Activated CD4-positive, alpha-beta T cell treated with anti-CD3 and anti-CD28 coated beads, Interleukin-2, amount 50 U/mL, for 4 hours (primary cell): ENCODE measurements at places on chromosomes 16 and 17.
A peak's percentile ranks its signal among the peaks of the same experiment; 100 is the strongest.

DNA sequence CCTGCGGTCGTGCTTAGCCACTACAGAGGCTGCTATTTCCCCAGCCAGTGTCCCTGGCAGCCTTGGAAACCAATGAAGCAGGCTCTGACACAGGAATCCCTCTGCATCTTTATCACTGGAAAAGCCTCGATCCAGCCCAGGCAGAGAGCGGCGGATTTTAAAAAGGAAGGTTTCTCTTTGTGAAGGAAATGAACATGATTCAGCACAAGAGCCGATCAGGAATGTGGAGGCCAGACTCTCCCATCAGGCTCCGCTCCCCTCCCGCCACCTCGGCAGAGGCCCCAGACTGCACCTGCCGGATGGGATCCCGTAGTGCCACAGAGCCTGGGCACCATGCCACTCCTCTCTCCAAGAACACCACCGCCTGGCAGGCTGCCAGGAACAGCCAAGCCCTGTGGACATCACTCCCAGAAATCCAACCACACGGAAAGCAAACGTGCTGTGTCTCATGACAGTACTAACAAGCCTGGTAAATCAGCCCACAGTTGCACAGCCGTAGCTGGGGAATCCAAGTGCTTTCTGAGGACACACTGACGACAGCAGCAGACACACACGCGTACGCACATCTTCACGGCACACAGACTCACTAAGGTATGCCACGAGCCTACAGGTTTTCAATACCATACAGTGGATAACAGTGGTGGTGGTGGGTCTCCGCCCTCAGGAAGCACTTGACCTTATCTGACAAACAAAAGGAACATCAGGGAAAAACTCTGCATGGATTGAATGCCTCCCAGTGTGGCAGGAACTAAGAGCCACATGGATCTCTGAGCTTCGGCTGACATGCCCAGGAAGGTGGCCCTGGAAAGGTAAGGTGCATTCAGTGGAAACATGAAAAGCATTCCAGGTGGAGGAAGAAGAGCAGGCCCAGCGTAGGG lies 5.4 kb downstream of the LRRC75A start:
- DNase-seq: no peak

GRCh38 chr17:71762526-71762925 lies 358.3 kb upstream of the SOX9 start:
- DNase-seq: no peak

DNA sequence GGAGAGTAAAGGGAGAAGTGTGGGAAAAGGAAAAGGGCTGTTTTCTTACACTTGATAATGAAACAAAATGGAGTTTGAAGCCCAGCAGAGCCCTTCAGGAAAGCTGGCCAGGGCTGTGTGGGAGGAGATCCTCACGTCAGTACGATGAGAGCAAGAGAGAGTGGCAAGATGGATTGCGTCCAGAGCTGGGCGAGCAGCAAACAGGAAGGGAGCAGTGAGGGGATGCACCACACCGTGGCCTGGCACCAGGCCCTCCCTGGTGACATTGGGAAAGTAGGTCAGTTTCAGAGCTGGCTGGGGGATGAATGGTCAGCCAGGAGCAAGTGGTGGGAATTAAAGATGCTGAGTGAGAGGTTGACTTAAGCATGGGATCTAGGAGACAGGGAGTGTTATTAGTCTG lies 273.6 kb downstream of the GRIN2A start:
- DNase-seq: no peak

- peak; percentile 84 for DNase-seq
These were observed 2.9 kb downstream of the RNF213 start for GRCh38 chr17:80263253-80264204.

DNA sequence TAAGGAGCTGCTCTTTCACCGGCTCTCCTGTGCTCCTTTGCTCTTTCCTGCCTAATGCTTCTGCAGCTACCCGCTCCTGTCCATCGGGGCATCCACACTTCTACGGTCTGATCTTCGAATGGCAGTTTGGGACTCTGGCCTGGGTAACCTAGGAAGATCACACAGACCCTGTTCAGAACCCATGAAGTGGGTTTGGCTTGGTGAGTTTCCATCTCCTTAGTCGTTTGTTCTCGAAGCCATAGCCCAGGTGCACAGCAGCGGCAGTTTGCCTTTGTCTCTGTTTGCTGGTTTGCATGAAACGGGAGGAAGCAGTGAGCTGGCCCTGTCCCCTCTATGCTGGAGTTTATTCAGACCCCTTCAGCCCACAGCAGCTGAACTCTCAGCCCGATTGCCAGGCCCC lies 29.0 kb downstream of the PSMD7 start:
- DNase-seq: no peak

- DNase-seq: no peak
These were observed 1.1 kb downstream of the MLST8 start for GRCh38 chr16:2206420-2206779.

DNA sequence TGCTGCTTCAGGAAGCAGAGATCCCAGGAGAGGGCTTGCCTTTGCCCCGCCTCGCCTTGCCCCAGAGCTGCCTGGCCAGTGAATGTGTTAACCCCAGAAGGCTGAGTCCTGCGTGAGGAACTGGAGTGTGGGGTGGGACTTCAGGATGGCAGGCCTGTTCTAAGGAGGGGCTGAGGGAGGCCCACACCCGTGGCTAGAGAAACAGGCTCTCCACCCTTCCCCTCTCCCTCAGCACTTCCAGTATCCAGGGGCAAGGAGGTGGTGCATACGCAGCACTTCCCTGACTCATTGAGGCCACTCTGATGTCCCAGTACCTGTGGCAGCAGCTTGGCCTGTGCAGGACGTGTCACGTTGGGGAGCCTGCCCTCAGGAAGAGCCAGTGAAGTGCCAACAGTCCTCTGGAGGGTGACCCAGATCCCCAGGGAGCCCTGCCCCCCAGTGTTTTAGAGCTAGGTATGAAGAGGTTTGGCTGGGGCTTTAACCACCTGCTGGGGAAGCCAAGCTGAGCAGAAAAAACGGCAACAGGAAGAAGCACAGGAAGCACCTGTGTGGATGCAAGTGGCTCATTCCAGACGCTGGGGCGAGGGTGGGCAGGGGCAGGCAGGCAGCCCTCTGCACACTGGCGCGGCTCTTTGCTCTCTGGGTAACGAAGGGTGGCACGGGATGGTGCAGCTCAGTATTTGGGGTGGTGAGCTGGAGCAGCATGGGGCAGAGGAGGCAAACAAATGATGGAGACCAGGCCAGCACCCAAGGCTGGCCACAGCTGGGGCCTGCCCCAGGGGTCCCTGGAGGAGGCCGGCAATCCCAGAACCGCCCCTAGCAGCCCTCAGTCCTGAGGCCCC lies 14.7 kb upstream of the CTCF start:
- no peak for DNase-seq

DNA sequence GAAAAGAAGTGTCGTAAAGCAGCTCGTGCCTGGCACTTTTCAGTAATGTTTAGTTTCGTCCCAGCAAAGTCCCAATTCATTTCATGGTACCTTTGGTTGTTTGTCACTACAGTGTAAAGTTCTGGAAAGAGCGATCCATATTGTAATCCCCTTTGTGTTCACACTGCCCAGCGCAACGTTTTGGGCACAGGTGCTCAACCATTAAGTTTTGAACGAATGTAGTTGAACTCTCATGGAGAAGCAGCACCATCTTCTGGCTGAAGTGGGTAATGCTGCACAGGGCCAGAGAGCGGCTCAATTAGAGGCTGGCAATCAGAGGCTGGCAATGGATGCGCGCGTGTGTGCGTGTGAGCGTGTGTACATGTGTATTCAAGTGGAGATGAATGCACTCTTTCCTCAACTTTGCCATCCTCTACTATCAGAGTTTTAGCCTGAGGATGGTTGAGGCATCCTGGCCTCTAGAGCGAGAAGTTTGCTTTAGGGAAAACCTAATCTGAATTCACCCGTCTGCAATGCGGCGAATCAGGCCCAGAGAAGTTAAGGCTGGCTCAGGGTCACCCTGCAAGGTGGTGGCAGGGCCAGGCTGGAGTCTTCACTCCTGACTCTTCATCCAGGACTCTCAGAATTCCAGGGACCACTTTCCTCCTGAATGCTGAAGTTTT lies 29.9 kb downstream of the DYNLL2 start:
- DNase-seq: peak; percentile 83

DNA sequence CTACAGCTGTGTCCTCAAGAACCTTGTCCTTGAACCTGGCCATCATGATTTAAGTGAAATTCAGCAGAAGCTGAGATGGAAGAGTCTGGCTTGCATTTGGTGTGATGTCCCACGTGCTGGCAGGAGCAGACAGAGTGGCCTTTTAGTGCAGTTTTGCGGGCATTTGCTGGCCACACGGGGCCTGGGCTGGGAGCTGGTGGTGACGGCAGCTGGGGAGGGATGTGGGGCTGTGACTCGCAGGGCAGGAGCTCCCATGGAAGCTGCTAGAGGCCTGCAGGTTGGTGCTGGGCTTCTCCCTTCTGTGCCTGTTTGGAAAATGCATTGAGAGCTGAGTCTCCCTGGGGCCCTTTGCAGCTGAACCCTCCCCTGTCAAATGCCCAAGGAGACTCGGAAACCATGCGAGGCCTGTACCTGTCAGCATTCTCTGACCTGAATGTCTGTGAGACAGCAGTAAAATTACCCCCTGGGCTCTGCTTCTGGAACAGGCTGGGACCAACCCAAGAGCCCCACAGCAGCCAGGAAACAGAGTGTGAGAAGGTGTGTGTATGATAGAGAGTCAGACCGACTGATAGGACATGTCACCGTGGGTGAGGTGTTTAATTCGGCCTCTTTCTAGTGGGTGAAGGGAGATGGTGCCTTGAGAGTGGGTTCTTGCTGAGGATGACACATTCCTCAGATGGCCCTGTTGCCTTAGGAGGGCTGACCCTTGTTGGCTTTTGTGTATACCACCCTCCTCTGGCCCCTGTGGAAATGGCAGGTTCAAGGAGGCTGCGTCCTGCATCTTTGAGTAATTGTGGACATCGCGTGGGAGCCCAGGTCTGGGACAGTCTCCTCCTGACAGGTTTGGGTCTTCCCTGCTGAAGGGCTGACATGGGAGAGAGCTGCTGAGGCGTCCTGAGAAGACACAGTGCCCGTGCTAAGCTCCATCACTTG lies 145.5 kb downstream of the MSI2 start:
- no peak for DNase-seq

- no peak for DNase-seq
These were observed 61.4 kb downstream of the IRX6 start for GRCh38 chr16:55385359-55385758.

DNA sequence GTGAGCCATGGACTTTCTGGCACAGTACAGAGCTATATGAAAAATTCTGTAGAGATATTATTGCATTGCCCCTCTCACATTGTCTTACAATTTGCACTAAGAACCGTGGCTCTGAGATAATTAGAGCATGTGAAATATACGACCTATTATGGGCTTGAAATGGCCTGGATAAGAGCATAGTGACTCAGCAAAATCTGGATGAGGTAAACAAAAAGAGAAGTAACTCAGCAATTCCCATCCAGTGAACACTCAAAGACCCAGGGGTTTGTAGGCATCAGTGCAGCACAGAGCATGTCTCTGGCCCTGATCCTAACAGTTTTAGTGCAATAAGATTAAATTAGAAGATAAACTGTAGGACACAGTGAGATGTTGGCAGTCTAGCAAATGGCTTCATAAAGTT lies 317.2 kb upstream of the MYOCD start:
- no peak for DNase-seq

- DNase-seq: no peak
These were observed 97.1 kb upstream of the AKTIP start for GRCh38 chr16:53600126-53600525.

GRCh38 chr17:78415821-78416711 lies 37.6 kb downstream of the PGS1 start:
- no peak for DNase-seq

DNA sequence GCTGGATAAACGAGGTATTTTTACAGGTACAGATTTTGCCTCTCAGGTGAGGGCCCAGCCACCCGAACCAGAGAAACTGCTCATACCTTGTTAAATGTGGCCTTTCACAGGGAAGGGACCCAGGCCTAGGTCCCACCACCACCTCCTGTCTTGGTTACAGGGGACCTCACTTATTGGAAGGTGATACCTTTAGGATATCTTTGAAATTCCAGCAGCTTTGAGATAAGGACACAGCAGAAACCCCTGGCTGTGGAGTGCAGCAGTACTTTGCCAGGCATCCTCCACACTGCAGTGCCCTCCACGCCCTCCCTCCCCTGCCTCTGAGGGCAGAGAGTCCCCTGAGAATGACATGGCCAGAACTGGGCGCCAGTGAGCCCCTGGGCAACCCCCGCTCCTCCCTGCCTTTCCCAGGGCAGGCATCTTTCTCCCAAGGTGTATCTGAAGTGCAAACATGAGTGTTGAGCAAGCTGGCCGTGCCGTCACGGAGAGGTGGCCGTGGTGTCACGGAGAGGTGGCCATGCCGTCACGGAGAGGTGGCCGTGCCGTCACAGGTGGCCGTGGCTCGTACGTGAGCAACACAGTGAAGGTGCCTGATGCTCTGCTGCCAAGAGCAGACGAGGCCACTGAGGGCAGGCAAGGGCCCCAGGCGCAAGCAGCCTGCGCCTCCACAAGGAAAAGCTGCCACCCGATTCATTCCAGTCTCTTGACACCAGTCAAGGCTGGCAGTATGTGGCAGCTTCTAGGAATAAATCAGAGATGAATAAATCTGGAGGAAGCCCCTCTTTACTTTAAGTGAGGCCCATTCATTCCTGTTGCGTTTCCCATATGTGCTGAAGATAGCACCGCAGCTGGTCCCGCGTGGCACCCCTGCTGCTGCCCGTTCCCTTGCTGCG lies 134.5 kb upstream of the CHMP6 start:
- DNase-seq: no peak

GRCh38 chr17:82287868-82288801 lies 14.6 kb upstream of the CSNK1D start:
- DNase-seq: no peak

DNA sequence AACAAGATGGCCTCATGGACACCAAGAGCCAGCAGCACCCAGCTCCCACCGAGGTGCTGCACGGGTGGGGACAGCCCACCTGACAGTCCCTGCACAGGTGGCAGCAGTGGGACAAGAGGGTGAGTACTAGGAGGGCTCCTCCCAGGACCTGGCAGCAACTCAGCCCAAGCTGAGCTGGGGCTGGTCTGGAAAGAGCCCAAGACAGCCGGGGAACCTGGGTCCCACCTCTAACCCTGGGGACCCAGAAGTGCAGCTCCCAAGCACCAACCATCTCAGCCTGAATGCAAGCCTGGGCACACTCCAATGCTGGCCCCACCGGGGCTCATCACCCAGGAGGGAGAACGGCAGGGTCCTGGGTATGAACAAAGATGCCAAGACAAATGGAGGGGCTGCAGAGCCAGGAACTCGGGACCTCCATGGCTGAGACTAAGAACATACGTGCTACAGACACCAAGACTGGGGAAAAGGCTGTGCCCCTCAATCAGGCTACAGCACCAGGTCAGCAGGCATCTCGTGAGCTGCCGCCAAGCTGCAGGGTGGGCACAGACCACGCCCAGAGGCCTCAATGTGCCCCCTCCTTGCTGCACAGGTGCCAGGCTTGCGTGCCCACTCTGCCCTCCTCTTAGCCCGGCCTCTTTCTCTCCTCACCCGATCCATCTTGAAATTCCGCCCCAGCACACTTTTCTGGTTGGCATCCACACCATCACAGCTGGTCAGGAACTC lies 37.5 kb upstream of the GSG1L start:
- no peak for DNase-seq

- DNase-seq: no peak
These were observed 290.6 kb upstream of the CCL2 start for GRCh38 chr17:33964344-33964979.
